NCI-H1105 (cell line): ENCODE measurements at places on chromosomes 2 and 18.
A peak's percentile ranks its signal among the peaks of the same experiment; 100 is the strongest.

GRCh38 chr2:211901226-211901846 is 637.3 kb downstream of the ERBB4 start:
- peak; percentile 9 for DNase-seq

- DNase-seq = peak; percentile 21
Measured at GRCh38 chr2:164917296-164917903, 37.9 kb downstream of the SLC38A11 start.

DNA sequence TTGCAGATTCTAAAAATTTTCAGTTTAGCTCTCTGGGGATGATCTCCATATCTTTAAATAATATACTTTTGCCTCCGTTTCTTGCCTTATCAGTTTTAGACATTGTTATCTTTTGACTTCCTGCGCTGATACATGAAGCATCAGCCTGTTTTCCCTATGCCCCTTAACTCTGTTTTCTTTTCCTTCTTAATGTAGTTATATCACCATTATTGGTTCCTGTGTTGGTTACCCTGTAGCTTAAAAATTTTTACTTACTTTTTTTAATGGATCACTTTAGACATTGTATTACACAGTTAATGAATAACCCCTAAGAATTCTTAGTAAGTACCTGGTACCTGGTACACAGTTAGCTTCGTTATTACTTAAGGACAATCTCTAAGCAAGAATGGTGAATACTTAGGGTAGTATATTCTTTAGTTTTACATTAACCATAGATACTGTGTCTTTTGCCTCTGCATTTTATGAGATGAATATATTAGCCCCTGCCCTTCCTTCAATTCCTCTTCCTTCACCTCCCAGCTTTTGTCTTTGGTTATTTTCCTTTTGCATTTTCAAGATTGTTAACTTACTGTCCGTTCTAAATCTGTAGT is 40.9 kb downstream of the BABAM2 start:
- no peak for DNase-seq

GRCh38 chr2:54240515-54241469 is 15.2 kb downstream of the TSPYL6 start:
- no peak for DNase-seq

GRCh38 chr2:60641811-60642788 is 88.6 kb upstream of the BCL11A start:
- DNase-seq = peak; percentile 14

DNA sequence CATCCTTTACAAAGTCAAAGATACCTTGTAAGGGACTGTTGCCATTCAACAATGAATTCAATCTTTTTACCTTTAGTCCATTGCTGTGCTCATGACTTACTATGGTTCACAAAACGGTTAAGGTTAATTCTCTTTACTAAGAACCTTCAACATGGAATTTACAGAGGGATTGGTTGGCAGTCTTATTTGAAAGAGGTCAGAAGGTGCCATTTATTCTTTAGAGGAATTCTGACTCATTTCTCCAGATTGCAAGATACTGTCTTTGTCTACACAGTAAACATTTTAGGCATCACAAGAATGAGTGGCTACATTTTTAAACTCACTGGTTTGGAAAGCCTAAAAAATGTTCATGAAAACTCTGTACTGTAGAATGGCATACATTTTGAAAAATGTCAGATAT is 17.4 kb downstream of the KCNH7 start:
- no peak for DNase-seq

DNA sequence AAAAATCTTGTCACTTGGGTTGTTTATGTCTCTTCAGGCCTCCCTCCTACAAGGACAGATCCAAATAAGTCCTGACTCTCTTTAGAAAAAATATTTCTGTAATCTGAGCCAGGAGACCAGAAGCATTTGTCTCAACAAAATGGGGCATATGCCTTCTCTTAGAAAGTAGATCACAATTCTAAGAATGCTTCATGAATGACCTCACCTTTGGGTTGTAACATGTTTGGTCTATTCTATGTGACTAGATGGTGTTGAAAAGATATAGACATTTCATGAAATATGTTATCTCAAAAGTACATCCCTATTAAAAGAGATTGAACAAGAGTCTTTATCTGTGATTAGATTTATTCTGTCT is 159.0 kb upstream of the SETBP1 start:
- no peak for DNase-seq

DNA sequence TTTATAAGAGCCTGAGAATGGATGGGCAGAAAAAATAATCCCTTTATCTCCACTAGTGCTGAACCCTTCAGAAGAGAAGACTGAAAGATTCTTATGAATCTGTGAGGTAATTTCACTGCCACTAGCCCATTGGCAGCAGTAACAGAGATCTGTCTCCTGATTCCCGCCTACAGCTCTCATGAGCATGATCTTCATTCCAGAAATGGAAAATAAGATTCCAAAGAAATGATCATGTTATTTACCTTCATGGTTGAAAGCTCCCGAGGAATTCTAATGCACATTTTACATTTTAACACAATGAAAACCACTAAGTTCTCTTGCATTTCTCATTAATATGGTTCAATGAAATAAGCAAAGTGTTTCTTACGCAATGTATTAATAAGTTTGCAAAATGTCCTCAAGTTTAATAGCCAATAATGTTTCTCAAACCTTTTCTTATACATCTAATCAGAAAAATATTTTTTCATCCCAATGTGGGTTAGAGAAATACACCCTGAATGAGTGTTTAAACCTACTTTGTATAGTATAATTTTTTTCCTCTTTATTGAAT is 905.6 kb downstream of the TMEM182 start:
- no peak for DNase-seq

- DNase-seq = no peak
Measured at GRCh38 chr2:226716126-226716525, 83.5 kb downstream of the IRS1 start.

GRCh38 chr2:42856891-42857632 is 64.7 kb upstream of the HAAO start:
- DNase-seq = no peak

GRCh38 chr18:35386600-35387100 is 9.5 kb upstream of the ZNF396 start:
- peak; percentile 79 for DNase-seq

- DNase-seq = no peak
Measured at GRCh38 chr2:33489835-33490431, 13.5 kb downstream of the RASGRP3 start.

- DNase-seq = no peak
Measured at GRCh38 chr2:16664052-16664731, 1.4 kb downstream of the CYRIA start.

DNA sequence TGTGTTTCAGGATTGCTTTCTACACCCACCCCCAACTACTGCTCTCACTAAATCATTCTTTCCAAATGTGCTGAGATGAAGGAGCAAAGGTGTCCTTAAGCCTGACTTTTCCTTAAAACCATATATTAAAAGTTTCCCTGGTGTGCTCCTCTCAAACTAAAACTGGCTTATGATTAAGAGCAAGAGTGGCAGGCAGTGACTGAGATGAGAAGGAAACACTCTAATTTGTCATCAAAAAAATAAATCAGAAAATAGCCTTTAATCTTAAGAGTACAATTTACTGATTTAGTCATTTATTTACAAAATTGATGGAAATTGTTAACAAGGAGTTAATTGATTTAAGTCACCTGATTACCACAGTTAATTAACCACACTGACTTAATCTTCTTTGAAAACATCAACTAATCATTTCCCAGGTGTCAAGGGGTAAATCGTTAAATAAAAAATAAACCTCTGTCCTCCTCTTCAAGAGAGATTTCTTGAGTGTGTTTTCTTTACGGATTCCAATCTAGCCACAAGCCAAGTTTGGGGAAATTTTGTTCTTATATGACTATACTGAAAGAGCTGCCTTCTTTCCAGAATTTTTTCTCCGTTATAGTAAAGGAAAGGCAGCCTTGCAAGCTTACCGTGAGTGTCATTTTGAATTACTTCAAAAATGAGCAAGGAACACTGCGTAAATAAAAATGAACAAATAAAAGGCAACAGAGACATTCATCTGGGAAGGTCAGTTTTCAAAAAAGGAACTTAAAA is 17.4 kb downstream of the LRP2 start:
- no peak for DNase-seq

GRCh38 chr2:216756435-216756834 is 61.1 kb upstream of the IGFBP5 start:
- no peak for DNase-seq

GRCh38 chr2:101745711-101746694 is 48.5 kb downstream of the MAP4K4 start:
- no peak for DNase-seq

DNA sequence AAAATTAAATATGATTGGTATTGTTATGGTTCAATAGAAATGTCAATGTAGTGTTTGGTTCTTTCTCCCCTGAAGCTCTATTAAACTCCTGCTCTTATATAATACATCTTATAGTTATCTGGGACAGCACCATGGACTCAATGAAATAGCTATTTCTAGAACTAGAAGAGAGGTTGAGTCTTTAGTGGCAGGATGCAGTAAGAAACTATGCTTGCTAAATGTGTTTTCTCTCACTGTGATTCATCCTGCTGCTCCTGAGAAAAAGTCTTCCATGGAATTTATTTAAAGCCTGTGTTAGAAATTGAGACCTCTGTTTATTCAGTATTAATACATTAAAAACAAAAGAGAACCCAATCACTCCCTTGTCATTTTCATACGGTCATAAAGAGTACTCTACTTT is 61.5 kb downstream of the G6PC2 start:
- no peak for DNase-seq

DNA sequence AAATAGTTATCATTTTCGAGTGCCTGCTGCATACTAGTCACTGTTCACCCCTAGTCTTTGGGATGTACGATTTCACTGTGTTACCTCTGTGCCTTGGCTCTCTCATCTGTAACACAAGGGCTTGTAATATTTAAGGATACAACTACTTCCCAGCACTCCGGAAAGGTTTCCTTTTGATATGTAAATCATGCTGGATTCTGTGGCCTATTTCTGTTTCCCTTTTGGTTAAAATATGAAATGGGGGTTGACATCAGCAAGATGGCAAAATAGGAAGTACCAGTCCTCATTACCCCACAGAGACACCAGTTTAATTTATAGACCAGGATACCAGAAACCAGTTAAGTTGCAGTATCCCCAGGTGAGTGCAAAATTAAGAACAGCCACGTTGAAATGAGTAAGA is 23.5 kb downstream of the PSMG2 start:
- no peak for DNase-seq

- DNase-seq = no peak
Measured at GRCh38 chr2:168394262-168394661, 61.8 kb upstream of the CERS6 start.

GRCh38 chr18:68034296-68034695 is 517.8 kb upstream of the DSEL start:
- no peak for DNase-seq

GRCh38 chr2:71548646-71549425 is 95.5 kb downstream of the DYSF start:
- peak; percentile 25 for DNase-seq

DNA sequence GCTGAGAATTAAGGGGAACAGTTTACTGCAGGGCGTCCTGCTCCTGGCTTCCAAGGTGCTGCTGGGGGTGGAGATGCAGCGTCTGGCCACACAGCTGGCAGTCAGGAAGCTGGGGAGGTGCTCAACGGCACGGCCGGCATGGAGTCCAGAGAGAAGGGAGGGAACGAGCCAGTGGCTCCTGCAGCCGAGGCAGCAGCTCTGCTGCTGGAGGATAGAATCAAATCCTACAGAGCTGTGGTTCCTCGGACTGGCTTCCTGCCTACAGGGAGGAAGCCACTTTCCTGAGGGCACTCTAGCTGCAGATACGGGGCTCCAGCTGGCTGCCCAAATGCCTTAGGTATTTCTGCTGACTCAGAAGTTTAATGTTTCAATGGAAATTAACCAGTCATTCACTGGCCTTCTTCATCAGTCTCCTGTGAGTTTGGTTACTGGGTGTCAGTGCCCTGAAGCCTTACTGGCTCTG is 266.3 kb downstream of the TWIST2 start:
- DNase-seq = no peak

- DNase-seq = no peak
Measured at GRCh38 chr2:79179036-79179435, 19.5 kb upstream of the REG3A start.

DNA sequence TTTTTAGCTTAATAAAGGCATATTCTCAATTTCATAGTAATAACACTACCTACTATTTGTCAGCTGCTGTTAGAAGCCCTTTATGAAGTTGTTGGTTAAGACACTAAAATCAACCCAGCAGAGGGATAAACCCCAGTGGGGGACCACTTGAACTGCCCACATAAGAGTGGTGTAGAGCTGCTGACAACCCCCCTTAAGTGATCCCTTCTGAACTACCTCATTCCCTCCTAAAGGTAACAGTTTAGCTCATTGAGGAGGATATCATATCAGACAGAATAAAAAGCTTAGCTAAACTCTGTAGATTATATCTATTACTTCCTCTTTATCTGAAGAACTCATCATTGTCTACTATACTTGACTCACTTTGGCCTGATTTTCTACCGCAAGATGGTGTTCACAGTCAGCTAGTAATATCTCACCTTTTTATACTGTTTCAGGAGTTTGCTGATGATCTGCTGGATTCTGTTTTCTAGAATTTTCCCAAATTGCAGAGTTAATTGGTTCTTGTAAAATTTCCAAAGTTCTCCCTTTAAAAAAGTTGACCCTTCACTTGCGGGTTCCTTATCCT is 16.2 kb downstream of the GALM start:
- DNase-seq = no peak
